ENCODE measurements at places on chromosomes 1 and 21.

GRCh38 chr1:84861516-84861915, 31.5 kb downstream of the LPAR3 start:
- no peak for DNase-seq

GRCh38 chr1:232856541-232856940, 51.3 kb downstream of the MAP10 start:
- no peak for DNase-seq

DNA sequence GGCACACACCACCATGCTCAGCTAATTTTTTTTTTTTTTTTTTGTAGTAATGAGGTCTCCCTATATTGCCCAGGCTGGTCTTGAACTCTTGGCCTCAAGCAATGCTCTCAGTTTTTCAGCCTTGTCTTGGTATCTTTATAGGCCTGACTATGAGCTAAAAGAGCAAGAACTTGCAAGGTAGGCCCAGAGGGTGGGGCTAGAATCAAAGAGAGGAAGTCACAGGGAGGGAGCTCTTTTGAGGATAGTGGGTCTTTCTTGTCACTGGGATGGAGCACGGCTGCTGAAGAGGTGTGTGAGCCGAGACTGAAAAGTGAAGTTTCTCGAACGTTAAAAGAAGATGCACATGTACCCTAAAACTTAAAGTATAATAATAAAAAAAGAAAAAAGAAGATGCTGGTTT, 260.0 kb upstream of the BEND5 start:
- no peak for DNase-seq

- DNase-seq = no peak
These were observed 3.3 kb downstream of the PLA2G5 start for GRCh38 chr1:20073256-20073655.

DNA sequence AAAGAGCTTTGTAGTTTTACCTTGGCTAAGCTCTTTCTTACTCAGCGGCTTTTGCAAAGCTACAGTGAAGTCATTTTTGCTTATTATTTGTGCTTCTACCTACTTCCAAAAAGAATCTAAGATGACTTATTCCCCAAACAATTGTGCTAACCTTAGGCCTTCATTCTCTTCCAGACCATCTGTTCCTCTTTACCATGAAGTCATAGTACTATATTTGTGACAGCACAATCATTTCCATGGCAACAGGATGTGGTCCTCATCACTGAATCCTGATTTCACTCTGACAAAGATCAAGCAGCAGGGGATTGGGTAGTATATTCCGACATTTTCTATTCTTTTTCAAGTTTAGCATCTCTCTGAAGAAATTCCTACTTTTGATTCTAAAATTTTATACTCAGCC, 24.8 kb upstream of the NMNAT2 start:
- no peak for DNase-seq

DNA sequence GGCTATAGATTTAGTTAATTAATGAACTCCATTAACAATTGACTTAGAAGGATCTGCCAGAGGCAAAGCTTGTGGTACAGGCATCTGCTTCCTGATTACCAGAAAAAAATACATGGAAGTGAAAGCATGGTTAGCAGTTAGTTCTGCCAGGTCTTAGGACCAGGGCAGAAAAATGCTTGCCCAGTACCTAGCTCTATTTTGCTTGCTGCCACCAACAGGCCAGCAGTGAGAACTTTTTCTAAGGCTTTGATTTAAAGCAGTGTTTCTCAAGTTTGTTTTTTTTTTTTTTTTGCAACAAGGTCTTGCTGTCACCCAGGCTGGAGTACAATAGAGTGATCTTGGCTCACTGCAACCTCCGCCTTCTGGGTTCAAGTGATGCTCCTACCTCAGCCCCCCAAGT, 16.4 kb upstream of the MTF1 start:
- no peak for DNase-seq

- DNase-seq = peak; percentile 66
These were observed 101.6 kb upstream of the PALMD start for GRCh38 chr1:99544328-99544727.

- peak; percentile 1 for DNase-seq
These were observed 44.4 kb upstream of the SRP9 start for GRCh38 chr1:225733254-225733653.

DNA sequence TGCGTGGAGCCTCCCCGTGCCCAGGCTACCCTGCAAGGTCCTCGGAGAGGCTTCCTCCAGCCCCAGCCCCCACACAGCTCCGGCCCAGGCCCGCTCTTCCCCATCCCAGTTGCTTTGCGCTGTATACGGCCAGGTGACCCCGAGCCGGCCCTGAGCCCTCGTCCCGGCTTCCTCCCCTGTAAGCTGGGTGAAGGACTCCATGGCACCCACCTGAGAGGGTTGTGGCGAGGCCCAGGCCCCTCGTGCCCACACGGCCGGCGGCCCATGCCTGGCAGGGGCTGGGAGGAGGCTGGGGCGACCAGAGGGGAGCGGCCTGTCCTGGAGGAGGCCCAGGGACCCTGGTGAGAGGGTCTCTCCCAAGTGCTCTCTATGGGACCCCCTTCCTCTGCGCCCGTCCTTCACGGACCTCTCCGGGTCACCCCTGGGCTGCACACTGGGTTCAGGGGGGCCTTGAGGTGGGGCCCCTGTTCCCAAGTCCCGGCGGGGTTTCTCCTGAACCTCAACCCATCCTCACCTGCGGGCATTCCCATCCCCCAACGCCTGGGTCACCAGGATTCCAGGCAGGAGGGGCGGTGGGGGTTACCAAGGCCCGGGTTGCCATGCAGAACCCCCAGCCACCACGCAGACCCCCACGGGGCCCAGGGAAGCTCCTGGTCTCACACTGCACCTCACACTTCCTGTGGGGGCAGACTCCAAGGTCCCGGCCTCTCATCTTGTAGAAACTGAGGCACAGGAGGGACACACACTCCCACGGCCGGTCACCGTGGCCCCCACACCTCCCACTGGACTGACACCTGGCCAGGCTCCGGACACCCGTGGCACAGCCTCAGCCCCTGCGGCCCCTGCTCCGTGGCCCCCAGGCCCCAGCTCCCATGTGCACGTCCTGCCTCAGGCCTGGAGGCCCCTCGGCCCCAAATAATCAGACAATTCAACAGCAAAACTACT, 25.2 kb downstream of the COL6A1 start:
- DNase-seq = no peak

GRCh38 chr1:8412183-8412831, 94.4 kb downstream of the SLC45A1 start:
- no peak for DNase-seq

Data from NCI-H1105 treated with DMSO at 0.1 percent for 48 hours (cell line).